ENCODE measurements at places on chromosomes 2 and 18.

DNA sequence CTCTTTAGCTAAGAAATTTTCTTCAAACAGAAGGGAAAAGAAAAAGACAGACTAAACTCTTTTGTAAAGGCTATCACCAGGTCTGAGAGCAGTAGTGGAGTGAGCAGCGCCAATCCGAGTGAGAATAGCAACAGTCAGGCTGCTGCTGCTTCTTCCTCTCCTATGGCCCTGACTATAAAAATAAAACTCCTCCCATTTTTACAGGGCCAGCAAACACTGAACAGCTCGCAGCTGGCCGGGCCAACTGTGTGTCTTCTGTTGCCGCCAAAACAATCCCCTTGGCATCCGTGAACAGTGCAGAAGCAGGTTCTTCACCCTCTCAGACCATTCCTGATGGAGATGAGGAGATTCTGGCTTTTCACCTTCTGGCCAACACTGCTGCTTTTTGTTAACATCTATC lies 124.5 kb downstream of the CNTNAP5 start:
- no peaks in the 10 kb centered on the region for H3K27me3 ChIP-seq
- H3K36me3 ChIP-seq: no peaks in the 10 kb centered on the region
- DNase-seq: no peak
- H3K4me3 ChIP-seq: no peak overlapping the region

DNA sequence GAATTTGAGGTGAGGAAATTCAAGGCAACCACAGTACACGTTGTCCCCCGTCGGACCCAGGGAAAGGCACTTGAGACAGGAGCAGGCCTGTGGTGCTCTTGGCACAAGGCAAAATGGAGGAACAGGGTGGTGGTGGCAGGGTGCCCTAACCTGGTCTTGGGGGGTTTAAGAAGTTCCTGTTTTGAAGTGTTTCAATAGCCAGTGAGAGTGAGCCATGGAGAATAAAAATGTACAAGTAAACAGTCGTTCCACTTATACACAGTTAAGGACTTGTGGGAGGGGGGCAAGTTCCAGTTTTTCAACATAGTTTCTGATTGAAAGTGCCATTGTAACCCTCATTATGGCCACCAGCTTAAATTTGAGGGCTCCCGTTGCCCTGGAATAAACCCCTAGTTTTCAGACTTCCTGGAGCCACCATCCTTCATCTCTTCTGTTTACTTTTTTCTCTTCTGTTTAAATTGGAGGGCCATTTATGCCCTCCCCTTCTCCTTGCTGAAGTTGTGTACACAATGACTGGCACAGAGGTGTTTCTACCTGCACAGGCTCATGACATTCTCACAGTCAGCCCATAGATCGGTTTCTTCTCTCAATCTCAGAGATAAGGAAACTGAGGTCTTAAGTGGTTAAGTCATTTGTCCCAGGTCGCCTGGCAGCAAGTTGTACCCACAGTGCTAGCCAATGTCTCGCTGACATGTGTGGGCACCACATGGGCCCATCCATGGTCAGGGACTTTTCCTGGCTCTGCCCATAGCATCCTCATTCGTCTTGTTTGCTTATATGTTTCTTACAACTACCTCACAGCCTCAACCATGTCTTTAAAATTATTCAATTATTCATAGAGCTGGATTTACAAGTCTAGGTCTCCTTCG lies 66.0 kb upstream of the ST3GAL5 start:
- peaks cover 9% of the 10 kb centered on the region for H3K4me1 ChIP-seq
- peaks cover 2% of the 10 kb centered on the region for H3K27me3 ChIP-seq
- H3K27ac ChIP-seq: no peak overlapping the region
- no peak overlapping the region for H3K4me3 ChIP-seq

GRCh38 chr2:44167311-44167907 lies 1.3 kb upstream of the PPM1B start:
- H3K27me3 ChIP-seq: no peaks in the 10 kb centered on the region
- DNase-seq: no peak
- H3K4me3 ChIP-seq: peak overlapping the region; percentile 96

DNA sequence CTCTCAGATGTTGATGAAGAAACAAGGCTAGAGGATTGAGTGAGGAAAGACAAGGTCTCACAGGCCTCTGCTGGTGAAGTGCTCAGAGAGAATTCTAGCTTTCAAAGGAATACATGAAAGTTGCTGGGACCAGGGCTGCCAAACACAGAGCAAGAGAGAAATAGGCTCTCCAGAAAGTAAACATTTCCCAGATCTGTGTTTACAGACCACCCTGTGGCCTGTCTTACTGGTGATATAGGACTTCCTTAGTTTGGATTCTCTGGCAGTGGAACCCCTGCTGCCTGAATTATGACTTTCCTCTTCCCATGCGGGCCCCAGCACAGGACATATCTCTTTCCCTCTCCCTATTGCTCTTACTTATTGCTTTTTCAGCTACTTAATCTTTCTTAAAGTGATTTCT lies 64.5 kb downstream of the TACR1 start:
- no peaks in the 10 kb centered on the region for H3K36me3 ChIP-seq
- no peak for DNase-seq
- no peak overlapping the region for H3K27ac ChIP-seq
- H3K4me3 ChIP-seq: no peak overlapping the region

DNA sequence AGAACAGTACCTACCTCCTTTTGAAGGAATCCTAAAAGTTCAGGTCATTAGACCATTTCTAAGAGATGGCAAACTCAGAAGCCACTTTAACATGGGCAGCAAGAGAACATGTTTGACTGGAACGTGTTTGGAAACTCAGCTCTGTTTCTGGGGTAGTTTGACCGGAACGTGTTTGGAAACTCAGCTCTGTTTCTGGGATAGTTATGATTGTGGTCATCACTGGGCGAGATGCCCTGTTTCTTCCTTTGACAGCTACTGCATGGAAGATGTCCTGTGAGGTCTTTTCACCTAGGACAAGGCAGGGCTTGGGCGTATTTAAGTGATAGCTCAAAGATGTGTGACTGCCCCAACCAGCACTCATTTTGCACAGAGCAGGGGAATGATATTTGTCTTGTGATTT lies 19.9 kb upstream of the SERPINB13 start:
- H3K4me3 ChIP-seq: no peak overlapping the region
- H3K27ac ChIP-seq: no peak overlapping the region
- H3K36me3 ChIP-seq: no peaks in the 10 kb centered on the region
- no peak for DNase-seq

GRCh38 chr18:9619990-9620389 lies 5.6 kb upstream of the PPP4R1 start:
- H3K27ac ChIP-seq: no peak overlapping the region
- H3K27me3 ChIP-seq: peaks cover 27% of the 10 kb centered on the region
- peaks cover 27% of the 10 kb centered on the region for H3K4me1 ChIP-seq
- no peaks in the 10 kb centered on the region for H3K36me3 ChIP-seq

Data from T-helper 2 cell treated with Interferon-gamma antibody and Interleukin-4, amounts not matched to agents 5 μg/mL and 100 μg/mL, for 36 hours (primary cell).